Central memory CD4-positive, alpha-beta T cell (primary cell): ENCODE measurements at places on chromosomes 5 and 9.

DNA sequence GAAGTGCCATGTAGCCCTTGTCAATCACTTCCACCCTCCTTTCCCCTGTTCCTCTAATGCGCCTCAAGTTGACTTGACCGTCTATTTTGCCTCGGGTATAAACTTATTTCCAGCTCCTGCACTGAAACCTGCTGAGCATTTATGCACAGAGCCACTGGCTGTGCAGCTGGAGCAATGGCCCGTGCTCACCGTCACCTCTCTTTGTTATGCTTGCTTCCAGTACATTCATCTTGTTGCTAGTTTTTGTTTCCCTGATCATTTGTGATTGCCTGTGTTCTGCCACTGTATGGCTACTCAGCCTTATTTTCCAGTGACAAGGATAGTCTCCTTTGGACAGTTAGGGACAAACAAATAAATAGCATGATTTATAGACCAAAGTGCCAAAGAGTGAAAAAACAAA is 183.1 kb upstream of the C9orf72 start:
- no peak for DNase-seq

DNA sequence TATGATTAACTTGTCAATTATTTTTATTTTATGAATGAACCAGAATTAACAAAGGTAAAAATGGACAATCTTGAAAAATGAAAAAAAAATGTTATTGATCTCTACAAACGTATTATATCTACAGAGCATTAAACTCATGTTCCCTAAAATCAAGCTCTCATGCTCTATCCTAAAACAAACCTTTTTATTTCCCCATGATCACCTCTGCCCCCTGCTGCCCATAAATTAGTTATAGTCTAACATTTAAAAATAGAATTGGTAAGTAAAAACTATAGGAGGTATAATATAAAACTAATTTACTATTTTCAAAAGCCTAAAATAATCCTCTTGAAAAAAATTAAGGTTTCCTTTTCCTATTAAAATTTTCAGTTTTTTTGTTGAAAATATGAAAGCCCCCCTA is 168.0 kb upstream of the POU5F2 start:
- no peak for DNase-seq

DNA sequence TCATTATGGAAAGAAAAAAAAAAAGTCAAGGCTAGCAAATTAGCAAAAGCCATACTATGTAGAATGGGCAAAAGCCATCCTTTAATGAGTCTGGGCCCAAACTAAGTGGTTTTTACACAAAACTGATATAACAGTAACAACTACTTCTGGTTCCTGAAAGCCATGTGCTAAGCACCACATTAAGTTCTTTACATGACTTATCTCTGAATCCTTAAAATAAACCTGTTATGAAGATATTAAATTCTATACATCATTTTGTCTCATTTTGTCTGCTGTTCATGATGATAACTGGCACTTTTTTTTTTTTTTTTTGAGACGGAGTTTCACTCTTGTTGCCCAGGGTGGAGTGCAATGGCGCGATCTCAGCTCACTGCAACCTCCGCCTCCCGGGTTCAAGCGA is 5.0 kb downstream of the FNIP1 start:
- no peak for DNase-seq

DNA sequence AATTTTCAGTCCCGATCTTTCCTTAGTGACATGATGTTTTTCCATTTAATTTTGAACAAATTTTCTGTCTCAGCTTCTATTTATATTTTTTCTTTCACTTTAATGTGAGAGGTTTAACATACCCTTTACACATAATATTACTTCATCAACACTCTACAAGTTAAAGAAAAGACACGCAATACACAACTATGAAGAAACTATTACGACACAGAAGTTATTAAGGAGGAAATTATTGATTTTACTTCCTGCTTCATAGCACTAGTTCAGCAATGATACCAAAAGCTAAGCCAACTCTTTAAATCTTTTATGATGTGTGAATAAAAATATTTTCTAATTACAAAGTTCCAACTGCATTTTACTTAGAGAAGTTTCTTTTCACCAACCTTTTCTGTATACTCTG is 432.3 kb upstream of the DAB2 start:
- DNase-seq, result no peak

DNA sequence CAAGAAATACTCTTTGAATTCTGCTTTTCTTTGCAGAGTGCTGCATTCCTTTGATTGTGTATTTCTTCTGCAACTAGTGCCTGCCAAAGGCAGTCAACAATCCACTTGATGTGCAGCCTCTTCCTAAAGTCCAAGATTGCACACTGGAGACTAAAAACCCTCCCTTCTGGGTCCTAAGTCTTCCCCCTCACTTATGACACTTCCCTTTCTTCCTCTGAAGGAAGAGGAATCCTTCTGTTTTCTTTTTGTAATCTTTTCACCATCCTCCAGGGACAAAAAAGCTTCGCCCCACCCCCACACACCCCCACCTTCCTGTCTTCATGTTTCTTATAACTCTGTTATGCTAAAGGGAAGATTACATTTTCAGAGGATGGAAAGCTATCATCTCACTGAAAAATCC is 39.9 kb downstream of the WDR36 start:
- DNase-seq, result no peak

DNA sequence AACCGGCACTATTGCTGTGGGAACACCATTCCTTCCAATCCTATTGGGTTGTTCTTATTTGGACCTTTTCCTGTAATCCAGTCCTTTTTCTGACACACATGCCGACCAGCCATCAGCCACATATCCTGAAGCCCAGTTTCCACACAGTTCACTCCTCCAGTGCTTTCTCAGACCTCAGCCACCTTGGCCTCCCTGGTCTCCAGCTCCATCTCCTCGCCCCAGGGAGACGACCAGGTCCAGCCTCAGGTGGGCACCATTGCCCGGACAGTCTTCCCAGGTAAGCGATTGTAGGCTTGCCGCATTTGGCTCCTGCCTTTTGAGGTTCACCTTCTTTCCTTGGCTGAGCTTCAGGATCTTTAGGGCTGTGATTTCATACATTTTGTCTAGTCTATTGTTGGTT is 15.2 kb upstream of the TERT start:
- no peak for DNase-seq
